ENCODE measurements at places on chromosomes 3 and 15. TPM values are rescaled to one million over a fixed set of nuclear protein-coding genes. Genes with fewer than 3 reads are reported as not detected.

The SLC28A1 gene
- not detected for total RNA-seq

DNA sequence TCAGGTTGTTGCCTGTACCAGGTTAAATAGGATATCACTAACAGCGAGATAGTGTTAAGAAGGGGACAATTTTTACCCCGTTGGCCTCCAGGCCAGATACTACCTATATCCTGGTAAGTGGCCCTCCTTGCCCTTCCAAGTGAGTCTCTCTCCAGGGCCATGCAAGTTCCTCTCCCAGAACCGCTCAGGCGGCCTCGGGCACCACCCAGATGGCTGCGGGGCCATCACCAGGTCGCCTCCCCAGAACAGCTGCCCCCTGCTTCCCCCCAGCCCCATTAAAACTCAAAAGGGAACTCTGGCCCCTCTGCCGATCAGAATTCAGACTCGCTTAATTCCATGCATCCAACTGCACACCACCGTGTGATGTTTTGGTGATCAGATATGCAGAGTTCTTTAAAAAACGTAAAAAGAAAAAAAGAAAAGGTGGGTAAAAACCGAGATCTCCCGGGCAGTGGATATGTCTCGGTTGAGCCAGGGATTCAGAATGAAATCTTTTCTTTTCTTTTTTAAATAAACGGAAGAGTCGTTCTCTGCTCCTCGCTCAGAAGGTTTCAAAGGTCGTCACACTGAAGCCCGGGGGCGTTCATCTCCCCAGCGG lies 1.9 kb upstream of the TRIM71 start:
- peaks cover 55% of the 10 kb centered on the region for H3K27me3 ChIP-seq
- no peak overlapping the region for H3K27ac ChIP-seq

GRCh38 chr3:53375019-53375418 lies 27.7 kb upstream of the DCP1A start:
- H3K4me1 ChIP-seq = no peaks in the 10 kb centered on the region
- H3K4me3 ChIP-seq = no peak overlapping the region
- H3K27me3 ChIP-seq = peaks cover 14% of the 10 kb centered on the region
- no peaks in the 10 kb centered on the region for H3K36me3 ChIP-seq
- DNase-seq = peak; percentile 69

The C3orf20 gene
- total RNA-seq = 0.10 TPM

The TRPM1 gene
- total RNA-seq = not detected

The REC114 gene
- not detected for total RNA-seq

DNA sequence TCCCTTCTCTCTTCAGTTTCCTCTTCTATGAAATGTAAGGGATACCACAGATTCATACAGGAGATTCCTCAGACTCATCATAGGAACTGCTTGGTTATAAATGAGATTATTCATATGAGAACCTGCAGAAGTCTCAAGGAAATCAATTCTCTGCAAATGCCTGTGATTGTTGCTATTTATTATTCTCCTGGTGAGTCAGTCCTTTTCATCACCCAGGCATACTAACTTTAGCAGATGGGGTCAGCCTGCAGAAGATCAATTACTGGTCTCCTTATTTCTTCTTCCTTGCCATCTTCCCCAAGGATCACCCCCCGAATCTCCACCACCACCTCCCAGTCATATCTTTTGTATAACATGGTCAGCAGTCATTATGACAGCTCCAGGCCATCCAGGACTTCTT lies 53.8 kb upstream of the DCP1A start:
- peaks cover 21% of the 10 kb centered on the region for H3K27me3 ChIP-seq
- no peak overlapping the region for H3K4me3 ChIP-seq
- no peaks in the 10 kb centered on the region for H3K4me1 ChIP-seq
- no peaks in the 10 kb centered on the region for H3K36me3 ChIP-seq
- no peak for DNase-seq
- no peak overlapping the region for H3K27ac ChIP-seq

- peaks cover 9% of the 10 kb centered on the region for H3K4me1 ChIP-seq
- H3K27ac ChIP-seq = no peak overlapping the region
- H3K27me3 ChIP-seq = no peaks in the 10 kb centered on the region
- H3K36me3 ChIP-seq = peaks cover 5% of the 10 kb centered on the region
- no peak for DNase-seq
Measured at GRCh38 chr3:23219117-23219516, 16.0 kb downstream of the UBE2E2 start.

DNA sequence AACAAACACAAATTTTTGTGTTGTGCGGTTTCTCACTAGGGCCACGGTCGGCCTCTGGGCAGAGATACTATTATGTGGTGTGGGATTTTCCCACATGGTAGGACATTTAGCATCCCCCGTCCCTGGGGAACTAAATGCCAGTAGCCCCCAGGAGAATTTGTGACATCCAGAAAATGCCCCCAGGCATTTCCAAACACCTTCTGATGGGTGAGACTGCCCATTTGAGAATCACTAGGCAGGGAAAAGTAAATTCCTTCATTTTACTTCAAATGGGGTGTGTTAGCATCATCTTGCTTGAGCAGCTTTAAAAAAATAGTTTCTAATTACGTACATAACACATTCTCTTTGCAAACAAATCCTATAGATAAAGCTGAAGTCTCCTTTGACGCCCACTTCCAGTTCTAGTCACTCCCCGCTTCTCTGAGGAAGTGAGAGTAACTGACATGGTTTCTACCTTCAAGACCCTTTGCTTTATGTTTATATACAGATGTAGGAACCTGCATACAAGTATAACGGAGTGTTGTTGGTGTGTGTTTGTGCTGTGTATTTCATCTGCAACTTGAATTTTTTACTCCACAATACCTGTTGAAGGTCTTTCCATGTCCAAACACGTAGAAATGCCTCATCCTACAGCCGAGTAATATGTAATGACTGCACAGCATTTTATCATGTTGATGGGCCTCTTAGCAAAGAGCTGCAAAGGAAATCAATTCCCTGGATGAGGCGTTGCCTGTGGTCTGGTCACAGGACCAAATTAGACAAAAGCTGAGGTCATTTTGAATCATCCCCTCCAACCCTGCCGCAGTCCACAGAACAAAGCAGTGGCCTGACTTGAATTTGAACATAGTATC lies 31.4 kb upstream of the ZBTB38 start:
- H3K27me3 ChIP-seq = peaks cover 8% of the 10 kb centered on the region
- H3K36me3 ChIP-seq = no peaks in the 10 kb centered on the region
- DNase-seq = no peak
- no peaks in the 10 kb centered on the region for H3K4me1 ChIP-seq
- no peak overlapping the region for H3K27ac ChIP-seq

The LRRC31 gene
- not detected for total RNA-seq

DNA sequence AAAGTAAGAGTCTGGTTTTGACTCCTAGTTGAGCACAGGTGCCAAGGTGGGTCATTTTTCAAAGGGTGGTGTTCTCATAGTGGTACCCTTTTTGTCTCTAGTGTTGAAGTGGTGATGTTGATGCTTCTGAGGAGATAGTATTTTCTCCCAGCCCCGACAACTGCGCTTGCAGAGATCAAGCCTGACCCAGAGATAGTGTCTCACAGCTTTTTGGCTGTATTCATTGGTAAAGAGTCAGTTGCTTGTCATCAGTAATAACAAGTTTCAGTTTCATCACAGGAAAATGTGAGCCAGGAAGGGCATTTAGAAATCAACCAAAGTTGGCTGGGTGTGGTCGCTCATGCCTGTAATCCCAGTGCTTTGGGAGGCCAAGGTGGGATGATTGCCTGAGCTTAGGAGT lies 139.3 kb downstream of the NFKBIZ start:
- H3K27me3 ChIP-seq = no peaks in the 10 kb centered on the region
- H3K36me3 ChIP-seq = peaks cover 3% of the 10 kb centered on the region
- H3K4me3 ChIP-seq = no peak overlapping the region
- H3K27ac ChIP-seq = peak overlapping the region; percentile 66

DNA sequence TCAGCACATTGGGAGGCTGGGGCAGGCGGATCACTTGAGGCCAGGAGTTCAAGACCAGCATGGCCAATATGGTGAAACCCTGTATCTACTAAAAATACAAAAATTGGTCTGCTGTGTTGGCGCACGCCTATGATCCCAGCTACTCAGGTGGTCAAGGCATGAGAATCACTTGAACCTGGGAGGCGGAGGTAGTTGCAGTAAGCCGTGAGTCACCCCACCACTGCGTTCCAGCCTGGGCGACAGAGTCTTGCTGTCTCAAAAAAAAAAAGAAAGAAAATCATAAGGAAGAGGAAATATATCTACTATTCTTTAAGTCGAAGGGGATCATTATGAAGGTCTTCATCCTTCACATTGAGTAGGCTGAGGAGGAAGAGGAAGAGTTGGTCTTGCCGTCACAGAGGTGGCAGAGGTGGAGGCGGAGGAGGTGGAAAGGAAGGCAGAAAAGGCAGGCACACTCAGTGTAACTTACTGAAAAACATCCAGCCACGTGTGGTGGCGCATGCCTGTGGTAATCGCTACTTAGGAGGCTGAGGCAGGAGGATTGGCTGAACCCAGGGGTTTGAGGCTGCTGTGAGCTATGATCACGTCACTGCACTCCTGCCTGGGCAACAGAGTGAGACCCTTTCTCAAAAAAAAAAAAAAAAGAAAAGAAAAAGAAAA lies 14.2 kb downstream of the CSK start:
- peaks cover 69% of the 10 kb centered on the region for H3K36me3 ChIP-seq

DNA sequence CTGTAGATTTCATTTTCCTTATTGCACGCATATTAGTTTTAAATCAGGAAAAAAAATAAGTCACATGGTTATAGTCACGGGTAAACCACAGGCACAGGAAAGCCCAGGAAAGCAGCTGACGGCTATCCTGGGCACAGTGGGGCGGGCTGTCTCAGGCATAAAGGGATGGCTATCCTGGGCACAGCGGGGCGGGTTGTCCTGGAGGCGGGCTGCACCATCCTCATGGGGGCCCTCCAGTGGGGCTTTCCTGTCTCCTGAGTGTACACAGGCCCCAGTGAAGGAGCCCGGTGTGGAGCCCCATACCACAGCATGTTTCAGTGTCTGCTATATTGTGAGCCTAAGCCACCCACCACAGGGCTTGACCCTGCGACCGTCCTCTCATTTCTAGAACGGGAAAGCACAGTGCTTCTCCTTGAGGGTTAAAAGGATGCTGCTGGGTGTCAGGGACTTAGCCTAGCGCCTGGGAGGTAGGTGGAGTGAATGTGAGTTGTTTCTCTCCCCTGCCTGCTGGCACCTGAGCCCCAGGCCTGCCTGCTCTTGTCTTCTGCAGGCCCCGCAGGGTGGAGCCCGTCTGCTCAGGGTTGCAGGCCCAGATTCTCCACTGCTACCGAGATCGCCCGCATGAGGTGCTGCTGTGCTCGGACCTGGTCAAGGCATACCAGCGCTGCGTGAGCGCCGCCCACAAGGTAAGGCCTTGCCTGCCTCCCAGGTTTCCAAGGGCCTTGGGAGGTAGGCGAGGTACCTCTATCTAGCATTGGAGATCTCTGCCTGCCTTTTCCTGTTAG lies 25.9 kb upstream of the PLXNA1 start:
- H3K27me3 ChIP-seq = no peaks in the 10 kb centered on the region
- no peak overlapping the region for H3K27ac ChIP-seq
- H3K36me3 ChIP-seq = no peaks in the 10 kb centered on the region
- no peak for DNase-seq
- no peaks in the 10 kb centered on the region for H3K4me1 ChIP-seq

- H3K36me3 ChIP-seq = peaks cover 84% of the 10 kb centered on the region
- DNase-seq = no peak
- H3K4me3 ChIP-seq = no peak overlapping the region
Measured at GRCh38 chr3:15439476-15439875, 12.1 kb downstream of the EAF1 start.

The ITIH1 gene
- total RNA-seq = not detected

The GOLGA8R gene
- 9.5 TPM for total RNA-seq

DNA sequence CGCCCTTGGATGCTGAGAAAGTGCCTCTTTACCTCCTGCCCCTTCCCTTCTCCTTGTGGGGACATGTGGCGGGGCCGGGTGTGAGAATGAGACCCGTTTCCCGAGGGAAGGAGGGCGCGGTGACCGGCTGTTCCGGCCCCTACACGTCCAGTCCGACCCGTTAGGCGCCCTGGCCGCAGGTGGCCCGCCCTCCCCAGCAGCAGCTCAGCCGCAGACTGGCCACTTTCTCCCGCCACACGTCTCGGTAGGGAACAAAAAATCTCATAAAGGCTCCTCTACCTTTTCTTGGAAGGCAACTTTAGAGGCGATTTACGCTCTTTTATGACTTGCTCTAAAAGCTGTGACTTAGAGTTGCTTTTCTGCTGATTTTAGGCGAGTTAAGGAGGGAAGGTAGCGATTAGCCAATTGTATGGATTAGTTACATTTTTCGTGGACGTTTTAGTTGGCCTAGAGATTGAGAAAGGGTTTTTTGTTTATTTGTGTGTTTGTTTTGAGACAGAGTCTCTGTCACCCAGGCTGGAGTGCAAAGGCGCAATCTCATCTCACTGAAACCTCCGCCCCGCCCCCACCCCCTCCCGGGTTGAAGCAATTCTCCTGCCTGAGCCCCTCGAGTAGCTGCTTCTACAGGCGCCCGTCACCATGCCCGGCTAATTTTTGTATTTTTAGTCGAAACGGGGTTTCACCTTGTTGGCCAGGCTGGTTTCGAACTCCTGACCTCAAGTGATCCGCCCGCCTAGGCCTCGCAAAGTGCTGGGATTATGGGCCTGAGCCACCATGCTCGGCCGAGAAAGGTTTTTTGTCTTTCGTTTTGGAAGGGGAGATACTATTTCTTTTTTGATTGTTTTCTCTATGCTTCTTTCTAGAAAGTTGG lies 8.3 kb upstream of the PGPEP1L start:
- H3K36me3 ChIP-seq = no peaks in the 10 kb centered on the region
- H3K27ac ChIP-seq = no peak overlapping the region
- H3K27me3 ChIP-seq = peaks cover 33% of the 10 kb centered on the region
- no peak for DNase-seq

The GPR156 gene
- total RNA-seq = not detected

DNA sequence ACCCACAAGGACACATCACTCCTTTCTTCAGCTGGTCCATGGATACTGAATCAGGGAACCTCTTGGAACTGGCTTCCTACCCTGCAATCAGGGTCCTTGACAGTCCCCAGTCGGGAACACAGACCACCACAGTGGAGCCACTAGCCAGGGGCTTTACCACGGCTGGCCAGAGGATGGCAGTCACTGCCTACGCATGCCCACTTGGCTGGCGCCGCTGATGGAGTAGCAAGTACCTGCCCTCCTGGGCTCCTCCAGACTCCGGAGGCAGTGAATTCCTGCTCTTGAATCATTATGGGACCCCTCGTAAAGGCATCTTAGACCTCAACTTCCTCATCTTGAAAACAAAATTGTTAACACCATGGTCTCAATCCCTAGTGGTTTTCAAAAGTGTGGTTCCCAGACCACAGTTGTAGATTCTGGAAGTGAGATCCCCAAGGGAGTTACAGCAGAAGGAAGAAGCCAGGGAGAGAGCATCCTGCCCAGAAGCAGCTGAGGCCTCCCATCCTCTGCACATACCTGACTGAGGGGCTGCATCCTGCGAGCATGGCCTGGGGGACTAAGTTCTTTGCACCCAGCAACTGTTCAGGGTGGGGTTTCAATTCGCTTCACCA lies 9.1 kb upstream of the SKIC8 start:
- H3K4me1 ChIP-seq = no peaks in the 10 kb centered on the region
- no peak overlapping the region for H3K4me3 ChIP-seq
- no peaks in the 10 kb centered on the region for H3K27me3 ChIP-seq
- no peaks in the 10 kb centered on the region for H3K36me3 ChIP-seq
- DNase-seq = peak; percentile 76

DNA sequence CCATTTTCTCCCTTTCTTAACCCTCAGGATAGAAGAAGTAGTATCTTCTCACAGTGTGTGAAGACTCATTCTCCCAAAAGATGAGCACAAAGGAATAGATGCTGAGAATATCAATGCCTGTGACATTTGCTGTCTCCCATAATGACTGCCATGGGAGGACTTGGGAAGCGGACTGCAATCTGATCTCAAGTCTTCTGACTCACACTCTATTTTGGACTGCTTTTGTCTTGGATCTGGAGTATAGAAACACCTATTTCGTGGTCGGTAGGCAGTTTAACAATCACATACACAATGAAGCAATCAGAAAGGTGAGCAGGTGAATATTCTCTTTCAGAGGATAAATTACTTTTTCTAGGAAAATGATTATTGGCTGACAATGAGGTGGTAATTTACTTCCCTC lies 852.0 kb downstream of the FHIT start:
- no peaks in the 10 kb centered on the region for H3K36me3 ChIP-seq
- H3K4me3 ChIP-seq = no peak overlapping the region
- H3K27ac ChIP-seq = no peak overlapping the region
- peaks cover 1% of the 10 kb centered on the region for H3K4me1 ChIP-seq
- no peaks in the 10 kb centered on the region for H3K27me3 ChIP-seq
